ENCODE measurements at places on chromosomes 3 and 15.
A peak's percentile ranks its signal among the peaks of the same experiment; 100 is the strongest.

DNA sequence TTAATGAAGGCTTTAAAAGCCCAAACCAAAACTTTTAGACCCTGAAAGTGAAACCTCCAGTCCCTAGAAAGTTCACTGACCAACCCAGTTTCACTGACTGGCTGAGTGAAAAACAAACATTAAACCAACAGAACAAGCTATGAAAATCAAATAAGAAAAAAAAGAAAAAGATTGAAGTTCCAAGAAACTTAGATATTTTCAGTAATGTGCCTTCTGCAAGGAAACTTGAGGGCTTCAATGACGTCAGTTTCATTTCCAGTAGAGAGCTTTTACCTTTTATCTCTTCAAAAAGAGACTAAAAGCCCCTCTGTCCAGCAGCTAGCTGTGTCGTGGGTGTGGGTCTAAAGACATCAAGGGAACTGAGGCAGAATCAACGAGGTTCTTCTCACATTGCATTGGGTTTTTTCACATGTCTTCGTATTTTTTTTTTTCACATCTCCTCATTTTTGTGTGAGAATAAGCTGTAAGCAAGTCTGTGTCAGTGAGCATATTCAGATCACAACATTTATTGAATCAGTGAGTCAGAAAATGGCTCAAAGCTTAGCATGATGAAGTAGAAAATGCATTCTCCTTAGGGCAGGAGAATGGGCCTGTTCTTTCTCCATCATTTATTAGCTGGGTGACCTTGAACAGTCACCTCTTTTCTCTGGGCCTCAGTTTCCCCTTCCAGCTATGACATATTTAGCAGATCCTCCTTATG, 54.8 kb upstream of the BCL6 start:
- no peaks in the 10 kb centered on the region for H3K4me1 ChIP-seq
- H3K36me3 ChIP-seq: no peaks in the 10 kb centered on the region
- no peaks in the 10 kb centered on the region for H3K27me3 ChIP-seq

DNA sequence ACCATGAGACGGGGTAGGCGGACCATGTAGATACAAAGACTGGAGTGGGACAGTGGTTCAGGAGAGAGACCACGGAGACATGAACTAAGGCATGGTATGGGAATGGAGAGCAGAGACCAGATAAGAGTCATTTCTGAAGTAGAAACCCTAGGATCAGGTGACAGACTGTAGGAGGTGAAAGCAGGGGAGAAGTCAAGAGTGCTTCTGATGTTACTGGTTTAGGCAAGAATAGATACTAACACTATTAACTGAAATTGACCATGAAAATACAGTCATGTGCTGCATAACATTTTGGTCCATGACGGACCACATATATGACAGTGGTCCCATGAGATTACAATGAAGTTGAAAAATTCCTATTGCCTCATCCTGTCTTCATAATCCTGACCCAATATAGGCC, 41.7 kb downstream of the RASGRP1 start:
- DNase-seq: no peak
- H3K4me3 ChIP-seq: no peak overlapping the region
- H3K27me3 ChIP-seq: no peaks in the 10 kb centered on the region

GRCh38 chr15:79294075-79294474, 11.6 kb downstream of the ANKRD34C start:
- H3K27me3 ChIP-seq: no peaks in the 10 kb centered on the region
- H3K36me3 ChIP-seq: no peaks in the 10 kb centered on the region
- no peaks in the 10 kb centered on the region for H3K4me1 ChIP-seq
- DNase-seq: no peak
- no peak overlapping the region for H3K27ac ChIP-seq

DNA sequence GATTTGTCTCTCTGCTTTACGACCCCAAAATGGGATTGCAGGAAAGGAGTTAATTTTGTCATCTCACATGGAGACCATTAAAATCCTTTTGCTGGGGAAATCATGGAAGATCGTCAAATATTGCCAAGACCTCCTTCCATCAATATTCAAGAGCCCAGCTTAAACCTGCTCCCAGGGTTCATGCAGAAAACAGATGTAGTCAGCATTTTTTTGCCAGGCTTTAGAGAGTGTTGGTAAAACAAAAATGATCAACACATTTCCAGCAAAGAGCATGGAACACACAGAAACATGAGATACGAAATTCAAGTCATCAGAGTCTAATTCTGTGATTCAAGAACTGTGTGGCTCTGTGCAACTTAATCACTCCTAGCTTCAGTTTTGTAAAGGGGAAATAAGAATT, 118.0 kb upstream of the ATP10A start:
- H3K36me3 ChIP-seq: no peaks in the 10 kb centered on the region
- no peak overlapping the region for H3K27ac ChIP-seq
- no peaks in the 10 kb centered on the region for H3K4me1 ChIP-seq
- H3K27me3 ChIP-seq: no peaks in the 10 kb centered on the region
- no peak for DNase-seq

DNA sequence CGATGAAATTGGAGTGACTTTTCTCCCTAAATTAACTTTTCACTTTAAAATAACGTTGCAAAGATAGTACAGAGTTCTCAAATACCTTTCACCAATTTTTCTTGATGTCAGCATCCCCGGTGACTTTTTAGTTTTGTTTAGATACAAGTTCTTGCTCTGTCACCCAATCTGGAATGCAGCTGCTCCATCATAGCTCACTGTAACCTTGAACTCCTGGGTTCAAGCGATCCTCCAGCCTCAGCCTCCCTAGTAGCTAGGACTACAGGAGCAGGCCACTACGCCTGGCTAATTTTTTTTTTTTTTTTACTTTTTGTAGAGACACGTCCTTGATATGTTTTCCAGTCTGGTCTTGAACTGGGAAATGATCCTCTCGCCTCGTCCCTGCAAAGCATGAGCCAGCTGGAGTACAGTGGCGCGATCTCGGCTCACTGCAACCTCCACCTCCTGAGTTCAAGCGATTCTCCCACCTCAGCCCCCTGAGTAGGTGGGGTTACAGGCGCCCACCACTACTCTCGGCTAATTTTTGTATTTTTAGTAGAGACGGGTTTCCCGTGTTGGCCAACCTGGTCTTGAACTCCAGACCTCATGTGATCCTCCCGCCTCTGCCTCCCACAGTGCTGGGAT, 747 bp downstream of the NSUN3 start:
- H3K27ac ChIP-seq: peak overlapping the region; percentile 91

GRCh38 chr3:159907828-159908227, 80.8 kb upstream of the IL12A start:
- peaks cover 6% of the 10 kb centered on the region for H3K4me1 ChIP-seq
- no peak overlapping the region for H3K4me3 ChIP-seq
- no peak overlapping the region for H3K27ac ChIP-seq
- no peaks in the 10 kb centered on the region for H3K36me3 ChIP-seq
- H3K27me3 ChIP-seq: no peaks in the 10 kb centered on the region

- no peak overlapping the region for H3K27ac ChIP-seq
- H3K36me3 ChIP-seq: no peaks in the 10 kb centered on the region
- peaks cover 48% of the 10 kb centered on the region for H3K4me1 ChIP-seq
- DNase-seq: no peak
- H3K27me3 ChIP-seq: no peaks in the 10 kb centered on the region
Observed at GRCh38 chr15:69410248-69410874, 3.8 kb upstream of the KIF23 start.

DNA sequence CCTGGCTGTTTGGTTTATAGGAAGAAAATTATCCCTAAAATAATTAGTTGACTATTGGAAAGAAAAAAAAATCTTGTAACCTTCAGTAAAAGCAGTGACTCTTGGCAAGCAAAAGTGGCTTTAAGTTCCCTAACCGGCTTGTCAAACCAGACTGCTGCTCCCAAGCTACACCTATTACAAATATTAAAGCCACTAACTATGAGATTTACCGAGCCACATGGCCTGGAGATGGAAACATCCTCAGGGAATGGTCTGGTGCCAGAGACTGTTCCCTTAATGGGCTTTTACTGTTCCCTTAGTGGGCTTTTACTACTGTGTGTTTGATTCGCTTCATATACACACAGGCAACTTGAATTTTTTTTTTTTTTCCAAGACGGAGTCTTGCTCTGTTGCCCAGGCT, 35.9 kb upstream of the ZNF774 start:
- no peak for DNase-seq
- H3K27me3 ChIP-seq: no peaks in the 10 kb centered on the region
- peaks cover 9% of the 10 kb centered on the region for H3K4me1 ChIP-seq
- H3K36me3 ChIP-seq: no peaks in the 10 kb centered on the region
- H3K27ac ChIP-seq: peak overlapping the region; percentile 81
- peak overlapping the region; percentile 43 for H3K4me3 ChIP-seq

DNA sequence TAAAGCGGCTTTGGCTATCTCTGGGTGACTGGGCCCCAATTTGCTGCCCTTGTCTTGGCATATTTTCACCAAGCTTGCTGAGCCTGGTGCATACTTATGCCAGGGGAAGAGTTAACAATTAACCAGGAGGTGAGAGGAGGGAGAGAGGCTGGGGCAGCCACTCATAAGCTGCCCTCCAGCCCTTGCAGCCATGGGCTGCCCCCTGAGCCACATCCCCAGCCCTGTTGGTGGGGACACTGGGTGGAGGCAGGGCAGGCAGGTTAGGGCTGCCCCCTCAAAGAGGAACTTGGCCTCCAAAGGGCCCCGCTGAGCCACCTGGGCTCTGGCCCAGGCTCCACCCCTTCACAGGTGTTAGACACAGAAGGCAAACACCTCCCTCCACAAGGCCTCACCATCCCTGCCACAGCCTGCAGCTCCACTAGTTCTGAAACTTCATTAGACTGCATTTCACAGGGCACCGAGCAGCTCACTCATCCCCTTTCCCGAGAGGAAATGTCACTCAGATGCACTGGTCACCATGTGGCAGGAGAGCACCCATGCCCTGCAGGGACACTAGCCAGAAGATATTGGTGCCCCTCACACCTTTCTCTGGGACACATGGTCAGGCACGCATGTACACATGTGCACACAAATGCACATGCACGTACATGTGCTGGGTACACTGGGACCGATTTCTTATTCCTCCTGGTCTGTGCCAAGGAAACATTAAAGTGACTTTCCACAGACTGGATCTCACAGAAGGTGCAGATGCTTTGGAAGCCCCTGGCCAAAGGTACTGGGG, 20.2 kb downstream of the AMOTL2 start:
- H3K27ac ChIP-seq: no peak overlapping the region
- H3K36me3 ChIP-seq: peaks cover 35% of the 10 kb centered on the region
- H3K27me3 ChIP-seq: no peaks in the 10 kb centered on the region
- DNase-seq: no peak
- H3K4me1 ChIP-seq: peaks cover 40% of the 10 kb centered on the region

DNA sequence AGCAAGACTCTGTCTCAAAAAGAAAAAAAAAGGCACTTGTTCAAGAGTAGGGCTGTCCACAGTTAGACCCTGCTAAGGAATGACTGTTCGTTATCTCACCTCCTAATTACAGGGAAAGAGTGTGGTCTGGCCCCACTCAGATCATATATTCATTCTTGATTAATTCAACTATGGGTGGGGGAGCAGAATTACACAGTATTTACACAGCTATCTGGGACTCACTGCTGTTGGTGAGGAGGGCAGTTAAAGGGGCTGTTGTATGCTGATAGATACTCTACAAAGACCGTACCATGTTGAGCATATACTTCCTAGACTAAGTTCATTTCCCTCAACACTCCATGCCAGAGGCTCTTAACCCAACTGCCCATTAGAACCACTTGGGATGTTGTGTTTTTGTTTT, 3.8 kb upstream of the ZNF620 start:
- no peaks in the 10 kb centered on the region for H3K36me3 ChIP-seq
- no peaks in the 10 kb centered on the region for H3K27me3 ChIP-seq
- no peak overlapping the region for H3K4me3 ChIP-seq
- H3K27ac ChIP-seq: no peak overlapping the region
- peaks cover 14% of the 10 kb centered on the region for H3K4me1 ChIP-seq
- DNase-seq: no peak

DNA sequence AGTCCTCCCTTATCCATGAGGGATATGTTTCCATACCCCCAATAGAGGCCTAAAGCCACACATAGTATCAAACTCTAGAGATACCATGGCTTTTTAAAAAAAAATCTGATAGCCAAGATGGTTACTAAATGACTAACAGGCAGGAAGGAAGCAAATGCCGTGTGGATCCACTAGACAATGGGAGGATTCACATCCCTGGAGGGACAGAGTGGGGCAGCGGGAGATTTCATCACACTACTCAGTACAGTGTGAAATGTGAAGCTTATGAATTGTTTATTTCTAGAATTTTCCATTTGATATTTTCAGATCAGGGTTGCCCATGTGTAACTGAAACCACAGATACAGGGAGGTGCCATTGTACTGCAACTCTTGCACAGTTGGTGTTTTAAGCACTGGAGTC, 826.6 kb downstream of the SQOR start:
- DNase-seq: no peak
- no peaks in the 10 kb centered on the region for H3K27me3 ChIP-seq

DNA sequence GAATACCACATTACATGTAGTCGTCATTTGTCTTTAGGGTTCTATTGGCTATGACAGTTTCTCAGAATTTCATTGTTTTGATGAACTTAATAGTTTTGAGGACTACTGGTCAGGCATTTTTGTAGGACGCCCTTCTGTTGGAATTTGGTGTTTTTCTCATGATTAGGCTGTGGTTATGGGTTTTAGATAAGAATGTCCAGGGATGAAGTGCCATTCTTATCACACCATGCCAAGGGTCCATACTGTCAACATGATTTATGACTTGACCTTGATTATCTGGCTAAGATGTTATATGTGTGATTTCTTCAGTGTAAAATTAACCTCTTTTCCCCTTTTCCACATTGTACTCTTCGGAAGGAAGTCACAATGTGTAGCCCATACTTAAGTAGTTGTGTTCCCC, 135.3 kb downstream of the DIPK2A start:
- no peaks in the 10 kb centered on the region for H3K27me3 ChIP-seq
- H3K4me1 ChIP-seq: peaks cover 49% of the 10 kb centered on the region
- no peak overlapping the region for H3K4me3 ChIP-seq

- no peak overlapping the region for H3K4me3 ChIP-seq
- H3K36me3 ChIP-seq: no peaks in the 10 kb centered on the region
- no peaks in the 10 kb centered on the region for H3K4me1 ChIP-seq
- no peak for DNase-seq
- no peaks in the 10 kb centered on the region for H3K27me3 ChIP-seq
Observed at GRCh38 chr3:158407844-158408517, 163.0 kb upstream of the MLF1 start.

DNA sequence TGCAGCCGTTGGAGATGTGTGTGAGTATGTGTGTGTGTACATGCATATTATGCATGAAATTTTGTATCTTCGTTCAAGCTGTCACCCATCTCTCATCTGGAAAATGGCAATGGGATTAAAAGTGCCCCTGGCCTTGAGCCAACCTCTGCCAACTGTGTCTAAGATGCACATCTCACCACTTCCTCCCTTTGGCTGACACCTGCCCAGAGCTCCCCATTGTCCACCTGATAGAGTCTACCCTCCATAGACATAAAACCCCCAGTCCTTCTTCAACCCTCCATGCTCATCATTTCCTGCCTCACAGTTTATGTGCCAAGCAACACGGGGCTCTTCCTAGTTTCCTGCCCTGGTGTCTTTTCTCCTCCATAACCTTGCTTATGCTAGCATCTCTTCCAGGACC, 187.5 kb upstream of the HES1 start:
- no peaks in the 10 kb centered on the region for H3K4me1 ChIP-seq
- H3K27ac ChIP-seq: no peak overlapping the region
- H3K4me3 ChIP-seq: no peak overlapping the region
- H3K36me3 ChIP-seq: no peaks in the 10 kb centered on the region
- no peak for DNase-seq

Measured in thoracic aorta (tissue), 2 donors.